Posterior vena cava (tissue), 2 donors: ENCODE measurements at places on chromosomes 1 and 21.

DNA sequence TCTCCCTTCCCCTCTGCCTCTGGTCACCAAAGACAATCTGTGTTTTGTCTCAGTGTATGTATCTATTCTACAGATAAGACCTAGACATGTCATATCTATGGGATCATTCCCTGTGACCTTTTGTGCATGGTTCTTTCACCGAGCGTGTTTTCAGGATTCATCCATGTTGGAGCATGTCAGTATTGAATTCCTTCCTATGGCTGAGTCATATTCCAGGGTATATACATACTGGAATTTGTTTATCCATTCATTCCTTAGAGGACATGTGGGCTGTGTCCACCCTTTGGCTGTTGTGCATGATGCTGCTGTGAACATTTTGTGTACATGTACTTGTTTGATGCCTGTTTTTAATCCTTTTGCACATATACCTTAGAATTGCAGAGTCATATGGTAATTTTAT is 69.9 kb downstream of the NFASC start:
- DNase-seq, result no peak

GRCh38 chr1:171841931-171842761 is 848 bp downstream of the DNM3 start:
- DNase-seq, result peak; percentile 79

GRCh38 chr21:41251961-41252642 is 64.5 kb upstream of the FAM3B start:
- no peak for DNase-seq

- no peak for DNase-seq
Measured at GRCh38 chr1:103162360-103162759, 54.0 kb upstream of the COL11A1 start.

DNA sequence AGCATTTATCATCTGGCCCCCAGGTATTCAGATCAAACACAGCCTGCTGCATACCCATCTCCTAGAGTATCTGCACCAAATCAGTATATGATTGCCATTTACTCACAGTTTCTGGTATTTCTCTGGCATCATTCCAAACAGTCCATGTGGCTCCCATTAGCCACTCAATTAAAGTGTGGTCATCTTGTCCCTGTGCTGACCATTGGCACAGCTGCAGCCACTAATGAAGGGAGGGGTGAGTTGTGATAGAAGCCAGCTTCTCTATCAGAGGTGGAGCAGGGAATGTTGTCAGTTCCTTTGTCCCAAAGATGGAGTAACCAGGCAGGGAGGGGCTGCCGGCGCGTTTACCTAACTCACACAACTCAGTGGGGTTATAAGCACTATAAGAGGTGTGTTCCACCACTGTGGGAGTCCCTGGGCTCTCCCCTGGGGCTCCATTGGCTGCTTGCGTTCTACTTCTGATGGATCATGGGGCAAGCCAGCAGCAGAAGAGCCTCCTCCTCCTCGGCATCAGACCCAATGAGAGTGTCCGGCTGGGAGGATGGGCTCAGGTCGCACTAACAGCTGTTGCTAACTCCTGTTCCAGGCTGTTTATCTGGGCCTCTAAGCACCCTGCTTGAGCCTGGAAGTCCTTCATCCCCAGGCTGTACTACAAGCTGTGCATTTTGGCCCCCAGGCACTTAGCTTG is 108.6 kb downstream of the GDAP2 start:
- DNase-seq, result peak; percentile 78
